Caki2 (cell line): ENCODE measurements at places on chromosomes 5 and 9.

- DNase-seq = no peak
Observed at GRCh38 chr9:8085986-8086385, 286.4 kb upstream of the DMAC1 start.

GRCh38 chr9:98118640-98119601 is at the start of gene TRIM14:
Gene TRIM14 (minus strand): TSS chr9:98119222. CDS start chr9:98119188, 34 bp downstream.
- DNase-seq = peak; percentile 72

DNA sequence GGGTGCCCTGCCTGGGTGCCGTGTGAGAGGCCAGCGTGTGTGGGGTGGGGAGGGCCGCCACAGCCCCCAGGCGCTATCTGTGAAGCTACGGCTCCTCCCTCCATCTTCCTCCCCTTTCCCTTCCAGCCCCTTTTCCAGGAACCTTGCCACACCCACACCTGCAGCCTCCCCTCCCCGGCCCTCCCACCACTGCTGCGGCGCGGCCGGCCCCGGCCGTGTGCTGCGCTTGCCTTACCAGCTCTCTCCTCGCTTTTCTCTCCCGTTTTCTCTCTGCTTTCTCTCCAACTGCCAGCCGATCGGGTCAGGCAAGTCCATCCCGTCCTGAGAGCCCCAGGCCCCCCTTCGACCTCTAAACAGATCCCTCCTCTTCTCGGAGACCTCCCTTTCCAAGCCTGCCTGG is 21.4 kb downstream of the GOLGA2 start:
- no peak for DNase-seq

- no peak for DNase-seq
Observed at GRCh38 chr9:92870289-92870688, 7.5 kb downstream of the ZNF484 start.

DNA sequence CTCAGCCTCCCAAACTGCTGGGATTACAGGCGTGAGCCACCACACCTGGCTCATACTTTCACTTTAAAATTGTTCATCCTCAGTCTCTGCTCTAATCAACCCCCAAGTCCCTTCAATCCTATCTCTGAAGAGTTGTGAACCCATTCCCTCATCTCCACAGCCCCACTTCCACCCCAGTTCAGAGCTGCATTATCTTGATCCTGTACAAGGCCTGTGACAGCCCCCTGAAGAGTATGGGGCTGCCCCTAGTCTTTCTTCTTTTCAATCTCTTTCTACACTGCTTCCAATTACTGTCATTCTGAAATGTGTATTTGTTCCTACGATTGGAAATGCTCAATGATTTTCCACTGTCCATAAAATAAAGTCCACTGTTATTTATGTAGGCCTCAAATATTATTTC is 588.3 kb downstream of the RAB3C start:
- DNase-seq = no peak

- no peak for DNase-seq
Observed at GRCh38 chr5:58081435-58081834, 378.5 kb downstream of the PLK2 start.

- no peak for DNase-seq
Observed at GRCh38 chr5:150014456-150014855, 13.9 kb downstream of the HMGXB3 start.

DNA sequence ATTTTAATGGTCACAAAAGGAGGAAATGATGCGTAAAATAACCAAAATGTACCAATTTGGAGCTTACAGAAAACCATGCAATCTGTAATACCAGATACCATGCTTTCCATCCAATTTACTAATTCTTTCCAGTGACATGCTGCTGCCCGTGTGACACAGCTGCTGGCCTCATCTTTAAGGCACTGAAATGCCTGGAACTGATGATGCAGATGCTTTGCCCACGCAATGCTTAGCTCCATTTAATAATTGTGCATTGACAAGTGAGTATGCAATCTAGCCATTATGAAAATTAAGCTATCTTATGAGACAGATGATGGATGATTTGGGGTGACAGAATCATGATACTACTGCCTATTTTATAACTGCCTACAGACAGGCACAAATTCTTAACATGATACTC is 169.2 kb upstream of the CTNND2 start:
- DNase-seq = no peak

- DNase-seq = no peak
Observed at GRCh38 chr5:139369181-139369580, 13.9 kb downstream of the SLC23A1 start.

GRCh38 chr5:50856401-50857119 is 190.1 kb downstream of the PARP8 start:
- no peak for DNase-seq

DNA sequence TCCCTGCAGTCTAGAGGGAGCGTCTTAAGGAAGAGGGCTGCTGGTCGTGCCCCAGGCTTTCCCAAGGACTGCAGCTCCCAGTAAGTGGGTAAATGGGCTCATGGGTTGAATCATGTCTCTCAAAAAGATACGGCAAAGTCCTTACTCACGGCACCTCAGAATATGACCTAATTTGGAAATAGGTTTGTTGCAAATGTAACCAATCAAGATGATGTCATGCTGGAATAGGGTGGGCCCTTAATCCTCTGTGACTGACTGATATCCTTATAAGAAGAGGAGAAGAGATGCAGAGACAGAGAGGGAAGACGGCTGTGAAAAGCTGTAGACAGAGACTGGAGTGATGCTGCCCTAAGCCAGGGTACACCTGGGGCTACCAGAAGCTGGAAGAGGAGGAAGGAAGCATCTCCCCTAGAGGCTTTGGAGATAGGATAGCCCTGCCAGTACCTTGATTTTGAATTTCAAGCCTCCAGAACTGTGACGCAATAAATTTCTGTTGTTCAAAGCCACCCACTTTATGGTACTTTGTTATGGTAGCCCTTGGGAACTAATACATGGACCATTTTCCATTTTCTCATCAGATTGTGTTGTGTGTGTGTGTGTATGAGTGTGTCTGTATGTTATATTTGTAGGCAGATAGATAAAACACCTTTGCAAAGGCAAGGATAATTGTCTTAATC is 15.0 kb downstream of the GALNT10 start:
- no peak for DNase-seq

DNA sequence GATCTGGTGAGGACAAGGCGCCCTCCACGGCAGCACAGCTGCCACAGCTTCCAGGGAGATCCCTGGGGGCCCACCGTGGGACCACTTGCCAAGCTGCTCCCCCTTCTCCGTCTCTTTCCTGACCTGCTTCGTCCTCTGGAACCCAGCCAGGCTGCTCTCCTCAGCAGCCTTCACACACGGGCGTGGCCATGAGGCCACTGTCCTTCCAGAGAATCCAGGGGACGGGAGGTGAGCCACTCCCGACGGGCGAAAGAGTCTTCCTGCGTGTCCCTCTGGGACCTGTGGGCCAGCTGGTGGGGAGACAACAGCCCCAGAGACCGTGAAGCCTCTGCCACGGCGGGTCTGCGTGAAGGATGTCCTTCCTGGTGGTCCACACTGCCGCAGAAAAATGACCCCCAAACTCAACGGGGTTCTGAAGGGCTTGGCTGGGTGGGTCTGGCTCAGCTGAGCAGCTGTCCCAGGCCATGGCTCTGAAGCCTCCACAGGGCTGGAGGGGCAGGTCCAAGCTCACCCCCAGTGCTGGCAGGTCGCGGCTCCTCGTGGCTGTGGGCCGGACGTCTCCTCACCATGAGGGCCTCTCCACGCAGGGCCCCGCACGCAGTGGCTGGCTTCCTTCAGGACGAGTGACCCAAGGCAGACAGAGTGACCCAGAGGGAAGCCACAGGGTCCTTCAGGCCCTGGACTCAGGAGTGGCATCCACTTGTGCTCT is 47.4 kb upstream of the NKD2 start:
- DNase-seq = no peak

GRCh38 chr9:72773570-72773969 is 179.3 kb downstream of the ALDH1A1 start:
- DNase-seq = no peak

GRCh38 chr5:179558932-179559283 is 8.6 kb downstream of the RUFY1 start:
- DNase-seq = no peak

- DNase-seq = peak; percentile 23
Observed at GRCh38 chr5:55187370-55187769, 14.4 kb upstream of the CDC20B start.

DNA sequence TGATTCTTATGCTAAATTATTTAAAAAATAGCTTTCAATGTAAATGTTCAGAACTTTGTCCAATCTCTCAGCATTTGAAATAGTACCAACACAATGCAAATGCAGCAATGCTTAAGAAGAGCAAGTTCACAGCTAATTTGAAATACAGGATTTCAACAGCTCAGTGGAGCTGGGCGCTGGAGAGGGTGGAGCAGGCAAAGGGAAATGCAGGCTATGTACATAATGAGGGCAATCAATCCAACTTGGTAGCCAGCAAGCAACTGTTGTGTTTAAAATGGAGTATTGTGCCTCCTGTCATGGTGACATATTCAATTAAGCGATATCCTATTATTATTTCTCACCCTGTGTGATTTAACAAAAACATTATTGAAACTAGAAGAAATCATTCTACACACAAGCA is 568.8 kb downstream of the PSAT1 start:
- peak; percentile 16 for DNase-seq

- DNase-seq = no peak
Observed at GRCh38 chr9:133775951-133776905, 38.1 kb upstream of the SARDH start.

GRCh38 chr5:172902497-172903472 is 56.4 kb upstream of the RPL26L1 start:
- DNase-seq = peak; percentile 96

- DNase-seq = no peak
Observed at GRCh38 chr5:112552216-112552615, 133.1 kb upstream of the EPB41L4A start.

- no peak for DNase-seq
Observed at GRCh38 chr9:38344566-38345324, 47.8 kb upstream of the ALDH1B1 start.

GRCh38 chr9:87530716-87531115 is 33.0 kb downstream of the DAPK1 start:
- DNase-seq = no peak

DNA sequence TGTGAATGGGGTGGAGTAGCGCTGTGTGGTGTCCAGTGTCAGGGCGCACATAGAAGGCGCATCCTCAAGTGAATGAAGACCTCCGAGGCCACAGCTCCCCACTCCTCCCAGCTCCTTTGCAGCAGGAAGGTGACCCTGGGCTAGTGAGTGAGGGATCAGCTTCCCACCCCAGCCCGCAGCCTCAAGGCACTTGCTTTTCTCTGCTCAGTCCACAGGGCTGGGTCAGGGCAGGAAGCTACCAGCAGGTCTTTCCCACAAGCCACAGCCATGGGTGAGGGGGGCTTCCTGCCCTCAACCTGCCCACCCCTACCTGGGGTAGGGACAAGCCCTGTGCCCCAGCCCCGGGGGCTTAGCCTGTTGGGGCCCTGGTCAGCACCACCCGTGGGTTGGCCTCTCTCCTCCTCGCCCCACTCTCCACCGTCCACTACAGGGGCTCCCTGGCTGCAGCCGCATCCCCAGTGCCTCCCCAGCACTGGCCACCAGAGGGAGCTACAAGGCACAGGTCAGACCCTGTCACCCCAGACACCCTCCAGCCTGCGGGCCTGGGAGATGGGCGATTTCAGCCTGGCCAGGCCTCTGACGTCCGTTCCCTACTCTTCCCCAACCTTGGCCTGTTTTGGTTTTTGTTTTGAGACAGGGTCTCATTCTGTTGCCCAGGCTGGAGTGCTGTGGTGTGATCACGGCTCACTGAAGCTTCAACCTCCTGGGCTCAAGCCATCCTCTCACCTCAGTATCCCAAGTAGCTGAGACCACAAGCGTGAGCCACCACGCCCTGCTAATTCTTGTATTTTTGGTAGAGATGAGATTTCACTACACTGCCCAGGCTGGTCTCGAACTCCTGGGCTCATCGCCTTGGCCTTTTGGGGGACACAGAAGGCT is 1.3 kb upstream of the ABCA2 start:
- DNase-seq = peak; percentile 52

- DNase-seq = no peak
Observed at GRCh38 chr5:134567641-134568336, 42.3 kb downstream of the JADE2 start.

DNA sequence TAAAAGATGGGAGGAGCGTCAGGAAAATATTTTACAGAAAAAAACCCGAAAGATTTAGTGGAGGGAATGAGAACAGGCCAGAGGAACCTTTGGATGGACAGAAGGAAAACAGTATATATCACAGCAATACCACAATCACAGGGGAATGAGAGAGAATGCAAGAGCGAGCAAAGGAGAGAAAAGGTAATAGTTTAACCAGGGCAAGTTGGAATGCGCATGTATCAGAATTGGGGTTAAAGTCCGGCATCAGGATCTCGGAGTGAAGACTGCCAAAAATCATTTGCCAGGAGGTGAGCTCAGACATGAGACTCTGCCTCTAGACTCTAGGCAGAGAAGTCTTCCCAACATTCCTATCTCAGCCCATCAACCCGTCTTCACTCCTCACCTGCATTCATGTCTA is 36.8 kb downstream of the PCDHGC5 start:
- DNase-seq = peak; percentile 13
